ENCODE measurements at places on chromosomes 12 and 14. TPM values are rescaled to one million over a fixed set of nuclear protein-coding genes. Genes with fewer than 3 reads are reported as not detected.

DNA sequence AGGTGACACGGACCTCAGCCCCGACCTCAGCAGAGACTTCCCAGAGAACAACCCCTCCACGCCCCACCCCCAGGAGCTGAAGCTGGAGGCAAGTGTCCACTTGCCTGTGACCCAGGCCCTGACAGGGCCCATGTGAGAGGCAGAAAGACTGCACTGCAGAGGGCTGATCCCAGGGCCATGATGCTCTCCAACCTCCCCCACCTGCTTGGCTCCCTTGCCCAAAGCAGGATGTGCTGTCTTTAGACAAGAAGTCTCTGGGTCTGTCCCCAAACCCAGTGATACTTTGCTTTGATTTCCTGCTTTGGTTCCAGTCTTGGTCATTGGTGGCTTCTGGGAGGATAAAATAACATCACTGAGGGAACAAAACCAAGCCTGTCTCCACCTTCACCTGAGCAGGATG, 59.4 kb downstream of the BCL11B start:
- no peak for DNase-seq

GRCh38 chr12:69097619-69098368, 141.6 kb upstream of the CPSF6 start:
- DNase-seq = no peak

The OVCH1 gene
- total RNA-seq = not detected

DNA sequence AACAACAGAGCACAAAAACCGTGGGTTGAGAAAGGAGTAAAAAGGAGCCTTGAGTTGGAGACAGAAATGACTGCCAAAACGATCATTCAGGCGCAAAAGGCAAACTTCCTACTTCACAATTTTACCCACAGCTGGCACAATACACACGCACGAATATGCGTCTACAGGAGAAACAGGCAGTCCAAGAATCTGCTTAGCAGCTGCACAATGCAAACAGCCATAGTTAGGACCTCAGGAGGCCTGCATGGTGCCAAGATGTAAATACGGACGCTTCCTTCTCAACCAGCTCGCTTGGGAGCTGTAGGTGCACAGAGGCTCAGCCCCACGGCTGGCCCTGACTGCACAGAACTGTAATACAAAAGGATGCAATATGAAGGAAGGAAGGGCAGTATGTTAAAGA, 250.1 kb upstream of the CAND1 start:
- no peak for DNase-seq

The BDKRB1 gene
- 3.0 TPM for total RNA-seq

GRCh38 chr12:93223440-93224426, 154.0 kb upstream of the NUDT4 start:
- no peak for DNase-seq

The TTC9 gene
- total RNA-seq = 4.1 TPM

- DNase-seq = no peak
These were observed 59.1 kb downstream of the DIO2 start for GRCh38 chr14:80152166-80152565.

DNA sequence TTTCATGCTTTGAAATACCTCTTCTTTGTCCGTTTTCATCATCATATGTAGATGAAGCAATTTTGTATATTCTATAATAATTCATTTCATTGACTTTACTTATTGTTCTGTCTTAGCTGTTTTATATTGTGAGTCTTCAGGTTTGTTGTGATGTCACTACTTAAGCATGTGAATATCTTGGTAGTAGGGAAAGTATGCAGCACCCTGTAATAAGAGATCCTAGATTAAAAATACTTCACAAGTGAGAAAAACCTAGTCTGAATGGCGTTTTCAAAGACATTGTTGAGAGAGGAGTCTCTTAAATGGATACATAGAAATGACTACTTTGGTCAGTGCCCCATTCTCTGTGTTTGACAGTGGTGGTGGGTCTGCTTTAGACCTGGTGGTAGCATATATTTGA, 61.4 kb downstream of the SLC16A7 start:
- no peak for DNase-seq

The KLRC2 gene
- total RNA-seq = 0.89 TPM

The TCL1A gene
- total RNA-seq = not detected

DNA sequence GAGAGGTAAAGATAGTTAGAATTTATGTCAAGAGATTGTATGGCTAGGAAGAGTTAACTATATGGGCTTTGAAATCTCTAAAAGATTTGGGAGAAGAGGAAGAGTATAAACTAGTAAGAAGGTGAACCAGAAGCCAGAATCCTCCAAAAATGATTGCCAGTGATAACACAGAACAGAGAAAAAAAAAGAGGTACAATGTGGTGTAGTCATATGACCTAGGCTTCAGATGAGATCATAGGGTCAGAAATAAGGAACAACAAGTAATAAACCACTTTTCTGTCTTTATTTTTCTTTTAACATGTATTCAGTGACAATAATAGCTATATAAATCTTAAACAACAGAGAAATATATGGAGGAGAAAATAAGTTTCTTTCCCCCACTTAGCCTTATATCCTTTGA, 2.0 kb upstream of the NECAP1 start:
- DNase-seq = no peak

DNA sequence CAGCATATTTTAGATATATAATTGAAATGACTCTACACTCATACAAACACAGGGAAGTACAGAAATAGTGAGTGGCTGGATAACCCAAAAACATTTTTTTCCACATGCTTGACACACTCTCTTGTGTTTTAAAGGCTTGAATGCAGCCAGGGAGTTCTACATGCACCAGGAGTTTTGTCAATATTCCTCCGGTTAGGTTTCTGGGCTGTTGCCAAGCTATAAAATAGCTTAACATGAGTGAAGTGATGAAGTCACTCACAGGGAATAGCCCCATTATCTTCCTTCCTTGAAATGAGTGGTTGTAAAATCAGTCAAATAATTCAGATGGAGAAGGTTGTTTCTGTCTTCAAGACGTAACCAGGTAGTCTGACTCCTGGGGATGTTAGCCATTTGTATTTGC, 582.7 kb downstream of the SLC6A15 start:
- no peak for DNase-seq

The PLXNC1 gene
- 15.6 TPM for total RNA-seq

GRCh38 chr12:51985154-51985835, 21.5 kb upstream of the TAMALIN start:
- DNase-seq = no peak

Data from suprapubic skin (tissue), 4 donors.